ENCODE measurements at places on chromosomes 5 and 9.

- DNase-seq, result no peak
Observed at GRCh38 chr5:113682497-113683136, 169.1 kb downstream of the YTHDC2 start.

DNA sequence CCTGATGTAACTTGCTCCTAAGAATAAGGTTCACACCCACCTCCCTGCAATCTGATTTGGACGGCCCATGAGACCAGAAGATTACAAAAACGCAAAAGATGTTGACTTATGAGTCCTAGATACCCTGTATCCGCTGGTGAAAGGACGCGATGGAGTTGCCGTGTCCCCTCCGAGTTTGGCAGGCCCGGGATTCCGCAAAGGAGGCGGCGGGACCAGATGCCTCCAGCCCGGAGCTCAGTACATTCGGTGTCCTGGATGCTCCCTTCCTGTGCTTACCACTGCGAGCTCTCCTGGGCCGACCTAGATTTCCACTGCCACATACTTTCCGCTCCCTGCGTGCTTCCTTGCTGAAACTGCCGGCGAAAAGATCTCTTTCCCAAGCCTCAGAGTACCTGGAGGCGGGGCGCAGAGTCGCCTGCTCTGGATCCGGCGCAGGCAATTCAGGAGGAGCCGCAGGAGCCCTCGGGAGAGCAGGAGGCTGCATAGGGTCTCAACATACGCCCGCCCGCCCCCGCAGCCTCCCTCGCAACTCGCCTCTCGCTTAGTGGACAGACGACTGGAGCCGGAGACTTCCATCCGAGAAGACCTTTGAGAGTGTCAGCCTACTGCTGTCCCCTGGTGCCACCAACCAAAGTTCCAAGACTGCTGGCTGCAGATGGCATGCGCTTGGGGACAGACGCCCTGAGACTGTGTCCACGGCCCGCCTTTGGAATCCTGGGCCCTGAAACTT lies 39.8 kb downstream of the ANXA2R start:
- DNase-seq, result no peak

GRCh38 chr5:52804387-52804791 lies 16.7 kb downstream of the ITGA1 start:
- no peak for DNase-seq

DNA sequence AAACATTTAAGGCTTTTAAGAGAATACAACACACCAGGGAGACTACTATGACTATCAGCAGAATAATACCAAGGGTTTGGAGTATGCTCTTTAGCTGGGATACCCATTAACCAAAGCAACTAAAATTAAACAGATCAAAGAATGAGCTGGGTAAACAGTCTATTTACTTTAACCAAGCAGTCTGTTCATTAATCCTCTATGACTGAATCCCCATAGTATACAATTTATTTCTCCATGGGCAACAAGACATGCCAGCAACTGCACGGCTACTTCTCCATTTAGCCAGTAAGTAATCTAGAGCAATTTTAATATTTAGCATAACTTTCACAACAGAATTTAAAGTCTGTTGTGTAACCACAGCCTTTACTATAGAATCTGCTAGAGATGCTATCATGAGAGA lies 77.6 kb downstream of the CDO1 start:
- no peak for DNase-seq

- peak; percentile 84 for DNase-seq
Observed at GRCh38 chr9:96619491-96620180, at the start of gene CDC14B. Gene CDC14B, minus strand, starts transcription at chr9:96619843. Its CDS starts 465 bp downstream, at chr9:96619378.

DNA sequence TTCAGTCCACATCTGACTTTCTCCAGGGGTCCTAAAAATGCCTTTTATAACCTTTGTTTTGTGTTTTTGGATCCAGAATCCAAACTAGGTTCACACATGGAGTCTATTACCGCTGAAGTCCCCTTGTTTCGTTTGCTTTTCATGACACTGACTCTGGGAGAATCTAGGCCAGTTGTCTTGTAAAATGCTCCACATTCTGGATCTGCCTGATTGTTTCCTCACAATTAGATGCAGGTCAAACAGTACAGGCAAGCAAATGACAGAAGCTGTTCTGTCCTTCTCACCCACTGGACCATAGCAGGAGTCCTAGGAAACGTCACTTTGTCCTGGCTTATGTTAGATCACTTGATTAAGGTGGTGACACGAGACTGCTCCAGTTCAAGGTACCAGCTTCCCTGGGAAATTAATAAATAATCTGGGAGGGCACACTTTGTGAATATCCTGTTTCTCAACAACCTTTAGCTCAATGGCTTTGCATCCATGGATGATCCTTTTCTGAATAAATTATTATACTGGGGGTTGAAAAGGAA lies 34.1 kb downstream of the FABP6 start:
- DNase-seq, result no peak

DNA sequence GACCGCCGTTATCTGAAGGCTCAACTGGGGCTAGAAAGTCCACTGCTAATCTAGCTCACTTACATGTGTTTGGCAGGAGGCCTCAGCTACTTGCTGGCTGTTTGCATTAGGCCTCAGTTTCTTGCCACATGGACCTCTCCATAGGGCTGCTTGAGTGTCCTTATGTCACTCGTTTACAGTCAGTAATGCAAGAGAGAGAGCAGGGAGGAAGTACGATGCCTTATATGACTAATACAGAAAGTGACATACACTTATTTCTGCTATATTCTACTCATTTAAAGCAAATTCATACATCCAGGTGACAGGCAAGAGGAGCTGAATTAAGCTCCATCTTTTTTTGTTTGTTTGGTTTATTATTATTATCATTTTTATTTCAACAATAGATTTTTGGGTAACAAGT lies 179.6 kb downstream of the LURAP1L start:
- no peak for DNase-seq

DNA sequence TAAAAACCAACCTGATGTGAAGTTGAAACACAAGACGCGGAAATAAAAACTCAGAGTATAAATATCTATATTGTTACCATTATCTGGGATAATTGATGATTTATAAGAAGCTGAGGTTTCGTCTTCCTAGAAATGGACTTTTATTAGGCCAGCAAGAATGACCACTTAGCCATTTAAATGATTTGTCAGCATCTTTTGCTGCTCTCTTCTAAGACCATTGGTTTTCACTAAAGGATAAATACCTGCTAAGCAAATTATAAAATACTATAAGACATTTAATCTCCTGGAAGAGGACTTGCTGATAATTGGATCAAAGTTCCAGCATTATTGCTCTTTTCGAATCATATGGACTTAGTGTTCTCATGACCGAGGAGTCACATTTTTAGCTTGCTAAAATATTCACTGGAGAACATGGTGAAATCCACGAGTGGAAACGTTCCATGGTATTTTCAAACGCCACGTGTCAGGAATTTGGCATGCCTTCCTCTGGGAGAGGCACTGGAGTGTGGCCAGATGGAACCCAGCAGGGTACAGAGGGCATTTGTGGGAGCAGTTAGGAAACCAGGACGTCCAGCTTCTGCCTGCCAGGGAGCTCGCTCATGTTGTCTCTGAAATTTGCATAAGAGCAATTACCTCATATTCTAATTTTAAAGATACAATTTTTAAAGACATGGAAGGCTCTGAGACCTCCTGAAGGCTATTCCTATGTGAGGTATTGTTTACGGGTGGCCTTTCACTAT lies 43.1 kb downstream of the TNFAIP8 start:
- DNase-seq, result no peak

GRCh38 chr5:95967236-95967635 lies 5.6 kb upstream of the ELL2 start:
- no peak for DNase-seq

DNA sequence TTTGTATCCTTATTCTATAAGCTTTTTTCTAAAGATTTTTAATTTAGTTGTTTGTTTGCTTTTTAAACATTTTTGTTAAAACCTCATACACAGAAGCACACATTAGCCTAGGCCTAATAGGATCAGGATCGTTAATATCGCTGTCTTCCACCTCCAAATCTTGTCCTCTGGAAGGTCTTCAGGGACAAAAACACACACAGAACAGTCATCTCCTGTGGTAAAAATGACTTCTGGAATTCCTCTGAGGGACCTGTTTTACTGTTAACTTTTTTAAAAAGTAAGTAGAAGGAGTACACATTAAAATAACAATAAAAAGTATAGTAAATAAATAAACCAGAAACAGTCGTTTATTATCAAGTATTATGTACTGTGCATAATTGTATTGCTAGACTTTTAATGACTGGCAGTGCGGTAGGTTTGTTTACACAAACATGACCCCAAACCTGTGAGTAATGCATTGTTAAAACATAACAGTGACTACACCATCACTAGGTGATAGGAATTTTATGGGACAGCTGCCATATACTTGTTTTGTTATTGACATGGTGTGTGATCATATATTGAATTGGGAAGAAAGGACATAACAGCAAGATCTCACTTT lies 109.6 kb downstream of the ZCCHC7 start:
- no peak for DNase-seq

GRCh38 chr5:178489271-178489976 lies 100.8 kb downstream of the COL23A1 start:
- no peak for DNase-seq

- no peak for DNase-seq
Observed at GRCh38 chr5:143749581-143750205, 62.3 kb upstream of the HMHB1 start.

All from iPS DF 19.7 (cell line).